ENCODE measurements at places on chromosomes 2 and 18. TPM values are rescaled to one million over a fixed set of nuclear protein-coding genes. Genes with fewer than 3 reads are reported as not detected.

The HMSD gene
- total RNA-seq: not detected

The IL18RAP gene
- total RNA-seq: not detected

The EHD3 gene
- 14.7 TPM for total RNA-seq

The STPG4 gene
- 0.20 TPM for total RNA-seq

The PXDN gene
- 119 TPM for total RNA-seq

The CAVIN2 gene
- total RNA-seq: 20.6 TPM

The DSG2 gene
- total RNA-seq: 0.39 TPM

The RNU2-63P gene
- 275 TPM for total RNA-seq

The MEP1B gene
- total RNA-seq: not detected

The LRRFIP1 gene
- 59.0 TPM for total RNA-seq

The CCDC102B gene
- total RNA-seq: 7.3 TPM

The ANKRD36B gene
- total RNA-seq: 31.6 TPM

The GAL3ST2 gene
- total RNA-seq: not detected

The SH2D6 gene
- under 0.01 TPM for total RNA-seq

The KCNG2 gene
- total RNA-seq: not detected
